Bladder microvascular endothelial cell (primary cell): ENCODE measurements at places on chromosomes 1 and 21. TPM values are rescaled to one million over a fixed set of nuclear protein-coding genes. Genes with fewer than 3 reads are reported as not detected.

The FPGT gene
- total RNA-seq = 7.6 and 13.5 TPM in 2 replicates

The TTC24 gene
- total RNA-seq = not detected in 2 replicates

The TNFRSF18 gene
- 1.0 TPM in 1 of 2 replicates, not detected in the other for total RNA-seq

The CFAP45 gene
- 0.13 and 0.16 TPM in 2 replicates for total RNA-seq

The PRRX1 gene
- total RNA-seq = 0.31 and 0.49 TPM in 2 replicates

The ALG14 gene
- total RNA-seq = 1.6 and 2.3 TPM in 2 replicates

The AHCYL1 gene
- total RNA-seq = 30.1 and 54.9 TPM in 2 replicates

The NPPB gene
- total RNA-seq = not detected in 2 replicates

The RNF187 gene
- total RNA-seq = 54.6 and 60.7 TPM in 2 replicates

The CHI3L2 gene
- not detected in 2 replicates for total RNA-seq

The CYP2J2 gene
- 0.16 and 0.19 TPM in 2 replicates for total RNA-seq

The NUP210L gene
- 0.06 and 0.16 TPM in 2 replicates for total RNA-seq

The SEMA4A gene
- total RNA-seq = 0.16 and 0.50 TPM in 2 replicates

The AUNIP gene
- 2.1 and 3.1 TPM in 2 replicates for total RNA-seq

The RGS18 gene
- not detected in 2 replicates for total RNA-seq

The REN gene
- under 0.01 and 0.19 TPM in 2 replicates for total RNA-seq

The MMEL1 gene
- total RNA-seq = 1.6 TPM in 2 replicates

The RAD54L gene
- total RNA-seq = 5.8 TPM in 2 replicates

The MOB3C gene
- total RNA-seq = 8.9 and 15.2 TPM in 2 replicates

The RGS13 gene
- not detected in 2 replicates for total RNA-seq
